Brain microvascular endothelial cell (primary cell): ENCODE measurements at places on chromosomes 12 and 14.

- DNase-seq: no peak
Measured at GRCh38 chr12:118375348-118375747, 1.0 kb upstream of the SUDS3 start.

GRCh38 chr14:59699442-59699841 lies 122.8 kb upstream of the CCDC175 start:
- DNase-seq: no peak

DNA sequence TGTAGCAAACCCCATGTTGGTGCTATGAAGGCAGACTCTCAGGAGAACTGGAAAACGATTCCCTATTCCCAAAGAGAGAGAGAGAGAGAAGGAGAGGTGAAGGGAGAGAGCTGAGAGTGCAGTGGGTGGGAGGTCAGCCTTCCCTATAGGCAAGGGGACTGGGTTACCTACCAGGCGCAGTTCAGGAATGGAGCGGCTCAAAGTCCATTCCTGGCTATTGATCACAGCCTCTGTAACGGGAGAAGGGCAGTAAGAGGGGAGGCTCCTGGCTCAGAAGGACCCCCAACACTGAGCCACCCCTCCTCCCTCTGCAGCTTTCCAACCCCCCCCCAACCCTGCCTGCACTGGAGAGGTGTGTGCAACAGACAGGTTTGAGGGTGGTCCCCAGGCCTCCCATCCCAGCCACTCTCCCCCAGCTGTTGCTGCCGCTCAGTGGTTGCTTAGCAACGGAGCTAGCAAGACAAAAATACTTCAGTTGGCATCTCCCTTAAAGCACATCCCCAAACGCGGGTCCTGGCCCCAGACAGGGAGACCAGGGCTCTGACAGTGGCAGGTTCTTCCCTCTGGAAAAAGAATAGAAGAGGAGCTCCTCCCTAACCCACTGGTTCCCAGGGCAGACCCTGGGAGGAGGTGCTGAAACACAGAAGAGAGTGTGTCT lies 3.2 kb downstream of the AGAP2 start:
- DNase-seq: no peak

- DNase-seq: no peak
Measured at GRCh38 chr12:70842136-70842535, 78.4 kb downstream of the PTPRR start.

GRCh38 chr12:106082216-106083175 lies 56.3 kb downstream of the NUAK1 start:
- peak; percentile 87 for DNase-seq

- DNase-seq: no peak
Measured at GRCh38 chr12:104505095-104505818, 48.5 kb downstream of the CHST11 start.

- DNase-seq: peak; percentile 93
Measured at GRCh38 chr14:49972823-49973222, 79.9 kb downstream of the ARF6 start.

DNA sequence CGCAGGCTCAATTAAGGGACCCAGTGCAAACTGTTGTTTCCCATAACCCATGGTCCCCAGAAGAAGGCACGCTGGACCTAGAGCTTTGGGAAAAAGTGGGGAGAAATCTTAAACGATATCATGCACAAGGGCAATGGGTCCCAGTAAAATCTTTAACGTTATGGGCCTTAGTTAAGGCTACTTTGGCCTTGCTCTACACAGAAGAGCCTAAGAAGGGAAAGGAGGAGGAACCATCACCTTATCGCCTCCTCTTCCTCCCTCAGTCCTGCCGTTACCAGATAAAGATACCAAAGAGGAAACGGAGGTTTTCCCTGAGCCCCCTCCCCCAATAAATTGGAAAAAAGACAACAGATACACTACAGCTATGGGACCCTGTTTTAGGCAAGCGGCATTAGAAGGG lies 116.9 kb downstream of the PPHLN1 start:
- DNase-seq: no peak

- DNase-seq: no peak
Measured at GRCh38 chr12:120783197-120783596, 57.6 kb downstream of the ACADS start.

GRCh38 chr14:50335389-50335788 lies 23.3 kb downstream of the DMAC2L start:
- DNase-seq: peak; percentile 72

- DNase-seq: no peak
Measured at GRCh38 chr12:78684419-78684818, 180.2 kb upstream of the SYT1 start.

GRCh38 chr12:88662961-88663360 lies 82.7 kb upstream of the KITLG start:
- DNase-seq: no peak

- DNase-seq: no peak
Measured at GRCh38 chr12:6317693-6318439, 7.4 kb downstream of the PLEKHG6 start.

DNA sequence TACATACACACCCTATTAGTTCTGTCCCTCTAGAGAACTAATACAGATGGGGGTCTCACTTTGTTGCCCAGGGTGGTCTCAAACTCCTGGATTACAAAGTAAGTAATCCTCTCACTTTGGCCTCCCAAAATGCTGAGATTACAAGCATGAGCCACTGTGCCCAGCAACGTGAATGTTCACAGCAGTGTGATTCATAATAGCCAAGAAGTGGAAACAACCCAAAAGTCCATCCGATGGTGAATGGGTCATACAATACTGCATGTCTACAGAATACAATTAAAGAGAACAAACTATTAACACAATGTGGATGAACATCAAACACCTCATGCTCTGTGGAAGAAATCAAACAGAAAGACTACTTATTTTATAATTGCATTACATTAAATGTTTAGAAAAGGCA lies 57.3 kb upstream of the SYNE2 start:
- DNase-seq: no peak

GRCh38 chr12:104520242-104520900 lies 63.6 kb downstream of the CHST11 start:
- no peak for DNase-seq

DNA sequence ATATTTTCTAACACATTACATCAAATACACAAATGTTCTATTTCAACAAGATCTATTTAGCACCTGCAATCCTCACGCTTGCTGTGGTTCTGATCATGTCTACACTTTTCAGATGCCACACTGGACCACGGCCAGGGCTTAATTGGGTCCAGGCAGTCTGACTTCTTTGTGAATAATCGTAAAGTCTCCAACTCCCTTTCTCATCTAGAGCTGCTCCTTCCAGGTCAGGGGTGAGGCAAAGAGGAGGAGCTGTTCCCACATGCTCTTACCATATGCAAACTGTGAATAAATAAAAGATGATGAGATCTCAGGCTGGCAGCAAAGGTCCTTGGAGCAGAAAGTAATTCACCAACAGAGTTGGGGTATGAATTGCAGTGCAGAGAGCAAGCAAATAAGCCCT lies 316.6 kb downstream of the GLT1D1 start:
- DNase-seq: no peak

DNA sequence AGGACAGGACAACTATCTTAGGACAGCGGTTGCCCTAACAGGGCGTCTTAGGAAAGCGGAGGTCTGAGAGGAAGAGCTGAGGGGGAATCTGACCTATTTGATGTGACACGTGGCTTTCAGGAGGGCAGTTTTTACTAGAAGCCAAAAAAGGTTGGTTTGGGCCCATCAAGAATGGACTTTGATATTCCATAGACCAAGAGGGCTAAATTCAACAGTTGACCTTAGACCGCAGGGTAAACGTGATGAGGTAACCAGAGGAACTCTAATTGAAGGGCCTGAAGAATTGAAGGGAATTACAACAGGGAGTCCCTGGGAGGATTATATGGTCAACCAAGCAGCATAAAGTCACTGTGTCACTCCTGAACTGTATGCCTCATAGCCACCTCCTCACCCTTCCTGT lies 11.5 kb downstream of the C1S start:
- DNase-seq: no peak

- no peak for DNase-seq
Measured at GRCh38 chr14:37813732-37814131, 218.3 kb downstream of the TTC6 start.

DNA sequence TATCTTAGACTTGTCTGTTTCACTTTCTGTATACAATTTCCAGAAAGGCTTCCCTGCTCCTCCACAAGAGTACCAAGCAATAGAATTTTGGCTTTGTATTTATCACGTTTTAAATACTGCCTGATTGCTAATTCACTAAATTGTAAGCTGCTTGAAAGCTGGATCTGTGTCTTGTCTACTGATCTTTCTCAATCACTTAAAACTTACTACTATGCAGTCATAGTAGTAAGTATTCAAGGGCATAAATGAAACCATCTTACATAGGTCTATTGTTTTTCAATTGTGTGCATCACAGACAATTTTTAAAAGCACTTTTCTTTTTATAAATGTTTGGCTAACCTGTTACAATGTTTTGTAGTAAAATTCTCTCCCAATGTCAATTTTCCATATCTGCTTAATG lies 1.2 kb upstream of the GLIPR1L2 start:
- no peak for DNase-seq

DNA sequence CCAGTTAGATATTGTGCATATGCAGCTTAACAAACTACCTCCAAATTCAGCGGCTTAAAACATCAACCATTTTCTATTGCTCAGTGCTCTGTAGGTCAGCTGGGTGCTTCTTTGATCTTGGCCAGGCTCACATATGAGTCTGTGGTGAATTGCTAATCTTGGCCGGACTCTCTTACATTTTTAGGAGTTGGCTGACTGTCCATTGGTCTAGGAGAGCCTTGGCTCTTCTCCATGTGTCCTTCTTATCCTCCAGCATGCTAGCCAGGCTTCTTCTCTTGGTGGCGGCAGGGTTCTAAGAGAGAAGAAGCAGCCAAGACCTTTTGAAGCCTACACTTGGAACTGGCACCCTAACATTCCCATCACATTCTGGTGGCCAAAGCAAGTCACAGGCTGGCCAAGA lies 174.3 kb upstream of the PWP1 start:
- DNase-seq: no peak

DNA sequence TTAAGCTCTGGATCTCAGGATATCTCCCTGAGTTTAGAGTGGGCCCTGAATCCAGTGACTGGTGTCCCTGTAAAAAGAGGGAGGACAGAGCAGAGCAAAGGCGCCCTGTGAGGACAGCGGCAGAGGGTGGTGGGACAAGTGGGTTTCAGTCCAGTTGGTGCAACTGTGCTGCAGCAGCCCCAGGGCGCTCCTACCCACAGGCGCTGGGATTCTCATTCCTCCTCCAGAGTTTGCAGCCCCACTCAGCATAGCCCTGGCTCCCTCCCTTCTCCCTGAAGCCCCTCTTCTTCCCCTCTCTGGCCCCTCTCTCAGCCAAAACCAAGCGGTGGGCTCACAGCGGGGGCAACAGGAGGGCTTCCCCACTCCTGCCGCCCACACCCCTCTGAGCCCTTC lies 1.6 kb downstream of the TMEM179 start:
- no peak for DNase-seq

GRCh38 chr12:90099288-90099687 lies 390.6 kb upstream of the ATP2B1 start:
- DNase-seq: no peak

- no peak for DNase-seq
Measured at GRCh38 chr14:37493606-37494005, 101.4 kb downstream of the FOXA1 start.

DNA sequence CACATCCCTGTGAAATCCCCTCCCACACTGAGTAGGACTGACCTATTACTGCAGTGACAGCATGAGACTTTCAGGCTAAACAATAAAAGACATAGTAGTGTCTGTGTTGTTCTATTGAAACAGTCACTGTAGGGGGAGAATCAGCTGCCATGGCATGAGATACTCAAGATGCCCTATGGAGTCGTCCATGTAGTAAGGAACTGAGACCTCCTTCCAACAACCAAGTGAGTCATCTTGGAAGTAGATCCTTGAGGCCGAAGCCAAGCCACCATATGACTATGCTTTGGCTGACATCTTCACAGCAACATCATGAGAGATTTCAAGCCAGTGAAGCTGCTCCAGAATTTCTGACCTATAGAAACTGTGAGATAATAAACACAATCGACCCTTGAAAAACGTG lies 12.1 kb upstream of the LRP6 start:
- DNase-seq: no peak

DNA sequence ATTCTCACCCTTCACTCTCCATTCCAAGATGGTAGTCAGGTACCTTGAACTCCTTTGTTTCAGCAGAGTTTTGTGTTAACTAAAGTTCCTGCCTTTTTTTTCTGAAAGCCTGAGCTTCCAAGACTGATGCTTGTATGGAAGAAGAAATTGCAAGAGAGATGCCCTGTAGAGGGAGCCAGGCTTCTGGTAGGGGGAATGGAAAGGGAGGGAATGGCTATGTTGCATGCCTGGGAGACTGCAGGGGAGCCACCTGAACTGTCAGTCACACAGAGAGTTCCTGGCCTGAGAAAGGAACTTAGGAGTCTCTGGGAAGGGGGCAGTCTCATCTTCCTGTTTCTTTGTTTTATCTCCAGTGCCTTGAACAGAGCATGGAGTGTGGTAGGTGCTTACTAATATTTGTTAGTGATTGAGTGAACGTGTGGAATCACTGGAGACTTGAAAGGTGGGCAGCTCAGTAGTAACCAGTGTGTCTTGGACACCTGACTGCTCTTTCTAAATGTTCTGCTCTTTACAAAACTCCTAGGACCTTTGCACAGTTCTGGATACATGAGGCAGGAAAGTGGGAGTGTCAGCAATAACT lies 132.2 kb downstream of the ANO4 start:
- no peak for DNase-seq

DNA sequence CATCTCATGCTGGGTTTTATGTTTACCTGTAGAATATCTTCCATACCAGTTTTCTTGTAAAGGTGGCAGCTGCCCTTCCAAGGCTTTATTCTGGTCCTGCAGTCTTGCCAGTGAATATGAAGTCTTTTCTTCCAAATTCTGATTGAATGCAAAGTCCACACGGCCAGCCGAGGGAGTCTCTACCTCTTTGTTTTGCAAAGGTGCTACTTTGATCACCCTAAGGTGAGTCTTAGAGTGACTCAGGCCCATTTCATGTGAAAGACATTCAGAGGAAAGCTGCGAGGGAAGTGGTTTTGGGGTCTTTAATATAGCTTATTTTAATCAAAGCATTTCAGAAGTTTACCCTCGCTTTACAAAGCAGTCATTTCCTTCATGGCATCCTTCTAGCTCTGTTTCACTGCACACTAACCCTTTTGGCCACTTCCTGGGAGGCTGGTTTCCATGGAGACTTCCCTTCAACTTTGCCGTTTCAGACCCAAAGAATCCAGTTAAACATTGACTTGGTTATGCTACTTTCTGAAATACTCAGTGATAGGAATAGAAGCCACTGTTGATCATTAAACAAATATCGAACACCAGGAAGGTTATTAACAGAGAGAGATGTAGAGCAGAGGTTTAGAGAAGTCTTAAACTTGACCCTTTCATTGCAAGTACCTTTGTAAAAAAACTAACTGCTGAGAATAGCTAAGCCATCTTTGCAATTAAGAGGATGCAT lies at the start of gene CCDC198:
CCDC198 (minus strand) TSS at position 391 of the 715 bp plus-strand sequence; CDS start at position 249, 142 bp downstream.
- DNase-seq: no peak

- no peak for DNase-seq
Measured at GRCh38 chr14:24159777-24160498, 1.1 kb upstream of the IRF9 start.
